SK-N-SH (cell line): ENCODE measurements at places on chromosomes 6 and 20. TPM values are rescaled to one million over a fixed set of nuclear protein-coding genes. Genes with fewer than 3 reads are reported as not detected.

GRCh38 chr6:160737934-160738333 lies 35.9 kb downstream of the PLG start:
- no peak for DNase-seq

Gene CLPSL1
- polyA plus RNA-seq: not detected in 2 replicates

DNA sequence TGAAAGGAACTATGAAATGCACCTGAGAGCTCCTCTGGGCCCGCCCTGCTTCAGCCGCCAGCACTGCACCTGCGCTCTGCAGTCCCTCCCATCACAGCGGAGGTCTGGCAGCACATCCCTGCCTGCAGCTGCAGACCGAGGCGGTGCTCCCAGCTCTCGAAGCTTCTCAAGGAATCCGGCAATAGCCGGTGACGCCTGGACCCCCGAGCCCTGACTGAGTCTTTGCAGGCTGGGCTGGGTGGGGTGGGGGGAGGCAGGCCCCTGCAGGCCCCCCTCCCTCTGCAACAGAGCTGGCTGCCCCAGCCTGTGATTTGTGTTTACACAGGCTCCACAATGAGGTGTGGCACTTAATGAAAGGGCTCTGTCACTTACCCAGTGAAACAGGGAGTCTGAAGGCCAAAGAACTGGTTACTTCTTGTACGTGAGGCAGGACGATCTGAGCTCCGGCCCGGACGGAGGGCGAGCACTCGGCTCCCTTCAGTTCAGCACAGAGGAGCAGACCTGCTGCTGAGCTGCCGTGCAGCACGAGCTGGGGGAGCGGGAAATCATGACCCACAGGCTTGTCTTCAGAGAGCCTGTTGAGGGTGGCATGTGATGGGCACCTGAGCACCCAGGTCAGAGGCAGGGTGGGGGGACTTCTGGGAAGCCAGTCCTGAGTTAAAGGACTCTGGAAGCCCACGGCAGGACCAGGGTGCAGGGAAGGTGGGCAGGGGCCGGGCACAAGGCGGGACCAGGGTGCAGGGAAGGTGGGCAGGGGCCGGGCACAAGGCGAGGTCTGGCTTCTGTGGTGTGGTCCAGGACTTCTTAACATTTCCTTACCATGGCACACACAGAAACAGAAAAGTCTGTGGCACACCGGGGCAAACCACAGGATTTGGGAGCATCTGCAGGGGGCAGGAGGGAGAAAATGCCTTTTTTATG lies 192.3 kb upstream of the THBS2 start:
- DNase-seq: no peak

Gene ANGPT4
- not detected in 2 replicates for polyA plus RNA-seq

- DNase-seq: peak; percentile 81
Measured at GRCh38 chr6:43926634-43927531, 156.9 kb downstream of the VEGFA start.

Gene SIGLEC1
- not detected in 2 replicates for polyA plus RNA-seq

GRCh38 chr6:106308985-106309384 lies 16.6 kb downstream of the ATG5 start:
- DNase-seq: no peak

Gene BMP7
- polyA plus RNA-seq: 0.10 TPM in 1 of 2 replicates, not detected in the other

Gene WFDC10B
- not detected in 2 replicates for polyA plus RNA-seq

- DNase-seq: no peak
Measured at GRCh38 chr6:21284166-21284565, 309.4 kb upstream of the SOX4 start.

- DNase-seq: no peak
Measured at GRCh38 chr6:165950316-165950715, 217.3 kb downstream of the TBXT start.
